RCC 7860 (cell line): ENCODE measurements at places on chromosomes 12 and 14.

- DNase-seq: no peak
Observed at GRCh38 chr14:102690509-102691286, 86.6 kb upstream of the TRAF3 start.

DNA sequence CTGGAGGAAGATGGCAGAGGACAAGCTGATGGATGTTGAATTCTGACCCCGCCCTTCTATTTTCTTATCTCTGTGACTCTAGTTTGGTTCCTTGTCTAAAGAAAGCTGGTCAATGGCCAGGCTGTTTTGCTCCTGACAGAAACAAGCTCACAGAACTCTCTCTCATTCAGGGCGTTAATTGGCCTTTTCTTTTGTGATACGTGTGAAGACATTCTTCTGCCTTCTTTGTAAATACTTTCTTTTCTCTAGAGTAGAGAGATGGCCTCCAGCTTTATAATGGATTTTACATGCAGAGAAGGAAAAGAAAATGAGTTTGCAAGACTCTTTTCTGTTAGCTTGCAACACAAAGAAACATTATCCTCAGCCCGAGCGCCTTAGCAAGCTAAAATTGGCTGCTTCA, 492.2 kb upstream of the CCDC196 start:
- DNase-seq: no peak

GRCh38 chr12:103249607-103250006, 246.2 kb downstream of the C12orf42 start:
- DNase-seq: no peak

GRCh38 chr14:24920265-24921075, 129.5 kb downstream of the STXBP6 start:
- no peak for DNase-seq

DNA sequence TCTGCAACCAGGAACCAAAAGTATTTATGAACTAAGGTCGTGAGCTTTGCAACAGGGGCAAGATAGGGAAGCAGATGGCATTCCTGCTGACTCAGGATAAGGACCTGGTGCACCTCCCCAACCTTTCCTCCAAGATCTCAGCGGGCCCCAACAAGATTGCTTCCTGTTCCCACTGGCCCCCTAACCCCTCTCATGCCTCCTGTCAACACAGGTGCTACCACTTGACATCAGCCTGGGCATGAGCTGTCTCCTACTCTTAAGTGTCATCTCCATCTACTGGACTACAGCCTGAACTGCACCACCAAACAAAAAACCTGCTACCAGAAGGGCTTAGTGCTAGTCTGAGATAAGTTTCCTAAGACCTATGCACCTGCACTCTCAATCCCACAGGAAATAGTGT, 32.7 kb downstream of the MED6 start:
- no peak for DNase-seq

GRCh38 chr14:102363182-102363943, 622 bp downstream of the TECPR2 start:
- DNase-seq: no peak

- no peak for DNase-seq
Observed at GRCh38 chr12:11825278-11825677, 175.8 kb downstream of the ETV6 start.

DNA sequence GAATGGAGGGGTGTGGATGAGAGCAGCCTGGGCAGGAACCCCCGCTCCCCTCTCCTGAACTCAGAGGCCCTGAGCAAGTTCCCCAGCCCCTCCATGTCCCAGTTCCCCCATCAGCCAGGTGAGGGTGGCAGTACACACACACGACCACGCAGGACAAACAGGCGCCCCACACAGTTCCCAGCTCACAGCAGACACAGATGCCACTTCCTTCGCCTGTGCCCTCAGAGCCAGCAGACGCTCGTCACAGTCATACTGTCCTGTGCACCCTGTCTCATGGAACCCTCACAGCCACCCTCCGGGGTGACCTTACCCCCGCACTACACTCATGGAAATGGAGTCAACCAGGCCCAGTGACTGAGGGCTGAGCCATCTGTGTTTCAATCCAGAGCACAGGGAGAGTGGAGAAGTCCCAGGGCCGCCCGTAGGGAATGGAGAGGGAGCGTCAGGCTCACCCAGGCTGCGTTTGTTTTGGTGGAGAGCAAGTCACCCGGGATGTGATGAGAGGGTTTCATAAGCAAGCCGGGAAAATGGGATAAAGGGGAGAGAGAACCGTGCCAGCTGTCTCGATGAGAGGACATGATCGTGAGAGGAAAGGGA, 47.5 kb upstream of the DYNC1H1 start:
- no peak for DNase-seq

DNA sequence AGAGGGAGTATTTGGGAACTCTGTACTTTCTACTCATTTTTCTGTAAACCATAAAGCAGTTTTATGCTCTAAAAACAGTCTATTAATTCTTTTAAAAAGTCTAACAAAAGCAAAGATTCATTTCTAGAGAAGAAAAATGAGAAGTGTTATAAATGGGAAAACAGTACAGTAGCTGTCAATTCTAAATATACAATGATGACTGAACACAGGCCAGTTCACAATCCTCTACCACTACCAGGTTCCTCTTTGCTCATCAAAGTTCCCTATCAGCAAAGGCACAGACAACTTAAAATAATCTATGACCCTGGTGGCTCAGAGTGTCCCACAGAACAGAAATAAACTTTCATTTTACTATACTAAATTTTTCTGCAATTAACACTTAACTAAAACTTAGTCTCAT, 12.5 kb downstream of the NAA25 start:
- no peak for DNase-seq

DNA sequence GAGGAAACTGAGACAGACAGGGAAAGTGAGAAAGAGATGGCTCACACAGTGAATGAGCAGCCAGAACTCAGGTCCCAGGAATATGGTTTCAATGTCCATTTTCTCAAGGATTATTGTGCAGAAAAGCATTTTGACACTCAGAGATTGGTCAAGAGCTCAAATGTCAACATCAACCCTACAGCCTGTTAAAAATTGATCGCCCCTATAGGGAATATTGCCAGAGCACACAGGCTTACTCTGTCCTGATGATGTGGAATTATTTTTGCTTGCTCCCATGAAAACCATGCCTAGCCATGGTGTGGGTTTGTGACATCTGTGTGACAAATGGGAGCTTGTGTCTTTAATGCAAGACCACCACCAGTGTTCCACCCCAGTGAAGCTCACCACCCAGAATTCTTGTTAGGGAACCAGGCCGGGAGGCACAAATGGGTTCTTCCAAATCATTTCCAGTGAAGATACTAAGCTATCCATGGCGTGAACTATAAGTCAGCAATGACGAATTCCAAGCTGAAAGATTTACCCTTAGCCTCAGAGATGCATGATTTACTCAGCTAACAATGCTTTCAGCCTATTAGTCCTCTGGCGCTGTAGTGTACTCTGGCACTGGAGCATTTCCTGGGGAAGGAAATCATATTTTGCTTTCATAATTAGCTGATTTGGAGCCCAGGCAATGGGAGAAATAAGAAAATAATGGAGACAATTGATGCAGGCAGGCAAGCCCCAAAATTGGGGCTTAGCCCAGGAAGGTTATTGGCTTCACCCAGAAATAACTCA, 1188.2 kb upstream of the TMEM132C start:
- no peak for DNase-seq

DNA sequence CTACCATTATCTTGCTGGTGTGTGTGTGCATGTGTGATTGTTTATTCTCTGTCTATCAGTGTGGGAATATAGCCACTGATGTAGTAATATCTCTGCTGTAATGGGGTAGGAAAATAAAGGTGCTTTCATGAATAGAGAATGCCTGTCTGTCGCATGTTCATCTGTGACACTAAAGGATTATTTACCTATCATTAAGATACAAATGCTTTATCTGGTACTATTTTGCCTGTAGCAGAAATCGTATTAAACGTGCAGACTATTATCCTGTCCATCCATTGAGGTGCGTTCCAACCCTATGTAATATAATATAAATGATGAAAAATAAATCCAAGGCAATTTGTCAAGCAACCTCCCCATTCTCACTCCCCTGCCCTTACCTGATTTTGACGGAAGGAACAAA, 1215.1 kb downstream of the BCL11B start:
- no peak for DNase-seq

- DNase-seq: no peak
Observed at GRCh38 chr12:1880153-1880845, 38.2 kb downstream of the CACNA2D4 start.

DNA sequence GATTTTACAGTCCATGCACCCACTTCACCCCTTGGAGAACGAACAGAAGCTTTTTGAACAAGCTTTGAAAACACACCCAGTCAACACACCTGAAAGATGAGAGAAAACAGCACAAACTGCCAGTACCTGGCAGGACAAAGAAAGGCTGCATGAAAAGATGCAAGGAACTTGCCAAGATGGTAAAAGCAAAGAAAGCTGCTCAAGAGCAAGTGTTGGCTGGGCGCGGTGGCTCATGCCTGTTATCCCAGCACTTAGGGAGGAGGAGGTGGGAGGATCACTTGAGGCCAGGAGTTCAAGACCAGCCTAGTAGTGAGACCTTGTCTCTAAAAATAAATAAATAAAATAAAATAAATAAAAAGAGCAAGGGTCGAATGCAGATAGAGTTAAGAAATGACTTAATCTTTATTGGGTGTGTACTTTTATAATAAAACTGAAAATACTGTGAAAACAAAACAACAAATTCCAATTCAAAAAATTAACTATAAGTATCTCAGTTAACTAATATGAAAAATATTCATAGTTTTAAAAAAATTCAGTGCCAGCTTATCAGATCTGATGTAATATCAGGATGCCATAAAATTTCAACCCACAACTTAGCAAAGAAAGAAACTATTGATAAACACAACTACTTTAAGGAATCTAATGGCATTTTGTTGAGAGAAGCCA, 59.2 kb downstream of the HECTD4 start:
- DNase-seq: no peak

DNA sequence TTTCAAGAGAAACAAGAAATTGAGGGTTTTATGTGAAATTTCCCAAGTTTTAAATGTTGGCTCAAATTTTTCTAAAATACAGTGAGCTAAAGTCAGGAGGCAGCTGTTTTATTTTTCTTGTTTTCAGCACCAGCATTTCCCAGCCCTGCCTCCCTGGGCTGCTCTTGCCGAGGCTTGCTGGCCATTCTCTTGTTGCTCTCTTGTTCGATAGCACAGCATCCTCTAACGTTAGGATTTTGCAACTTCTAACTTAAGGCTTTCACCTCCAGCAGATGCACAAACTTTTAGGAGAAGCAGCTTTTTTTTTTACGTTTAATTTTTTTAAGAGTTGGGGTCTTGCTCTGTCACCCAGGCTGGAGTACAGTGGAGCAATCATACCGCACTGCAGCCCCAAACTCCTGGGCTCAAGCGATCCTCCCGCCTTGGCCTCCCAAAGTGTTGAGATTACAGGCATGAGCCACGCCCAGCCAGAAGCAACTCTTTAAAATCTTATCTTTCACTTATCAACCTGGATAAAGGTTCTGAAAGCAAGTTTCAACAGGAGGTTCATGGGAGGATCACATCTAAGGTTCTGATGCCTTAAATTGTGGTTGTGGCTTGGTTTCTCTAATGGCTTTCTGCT, 40.2 kb downstream of the B4GALNT3 start:
- no peak for DNase-seq

DNA sequence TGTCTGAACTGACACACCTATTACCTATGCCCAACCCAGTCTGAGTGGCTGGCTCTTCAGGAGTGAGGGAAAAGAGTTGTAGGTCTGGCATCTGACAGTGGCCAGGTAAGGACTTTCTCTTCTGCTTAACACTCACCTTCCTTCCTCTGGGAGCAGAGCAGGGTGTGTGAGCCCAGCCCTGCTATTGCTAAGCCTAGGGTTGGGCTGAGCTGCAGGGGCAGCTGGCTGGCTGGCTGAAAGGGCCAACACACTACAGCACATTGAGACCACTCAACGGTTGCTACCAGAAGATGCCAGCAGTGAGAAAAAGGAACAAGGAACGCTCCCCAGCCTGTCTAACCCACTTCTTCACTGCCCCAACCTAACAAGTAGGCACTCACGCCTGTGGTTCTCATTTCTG, 201.2 kb downstream of the DPF3 start:
- no peak for DNase-seq

DNA sequence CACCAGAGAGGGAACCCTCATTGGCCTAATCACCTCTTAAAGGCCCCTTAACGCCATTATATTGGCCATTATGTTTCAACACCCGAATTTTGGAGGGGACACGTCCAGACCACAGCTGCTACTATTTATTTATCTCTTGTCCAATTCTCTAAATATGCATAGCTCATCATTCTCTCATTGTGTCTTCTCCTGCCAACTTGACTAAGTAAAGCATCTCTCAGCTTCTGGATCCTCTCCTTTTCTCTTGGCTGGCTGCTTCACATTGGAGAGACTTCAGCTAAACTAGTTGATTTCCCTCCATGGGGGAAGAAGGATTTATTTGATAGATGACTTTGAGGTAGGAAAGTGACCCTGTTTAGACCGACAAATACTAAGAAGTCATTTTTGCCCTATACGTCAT, 120.4 kb upstream of the KRR1 start:
- DNase-seq: no peak

GRCh38 chr14:102898298-102898697, 24.2 kb upstream of the AMN start:
- no peak for DNase-seq
